ENCODE measurements at places on chromosomes 12 and 14.

- peak; percentile 28 for DNase-seq
Measured at GRCh38 chr12:79549531-79550271, 141.1 kb downstream of the PAWR start.

DNA sequence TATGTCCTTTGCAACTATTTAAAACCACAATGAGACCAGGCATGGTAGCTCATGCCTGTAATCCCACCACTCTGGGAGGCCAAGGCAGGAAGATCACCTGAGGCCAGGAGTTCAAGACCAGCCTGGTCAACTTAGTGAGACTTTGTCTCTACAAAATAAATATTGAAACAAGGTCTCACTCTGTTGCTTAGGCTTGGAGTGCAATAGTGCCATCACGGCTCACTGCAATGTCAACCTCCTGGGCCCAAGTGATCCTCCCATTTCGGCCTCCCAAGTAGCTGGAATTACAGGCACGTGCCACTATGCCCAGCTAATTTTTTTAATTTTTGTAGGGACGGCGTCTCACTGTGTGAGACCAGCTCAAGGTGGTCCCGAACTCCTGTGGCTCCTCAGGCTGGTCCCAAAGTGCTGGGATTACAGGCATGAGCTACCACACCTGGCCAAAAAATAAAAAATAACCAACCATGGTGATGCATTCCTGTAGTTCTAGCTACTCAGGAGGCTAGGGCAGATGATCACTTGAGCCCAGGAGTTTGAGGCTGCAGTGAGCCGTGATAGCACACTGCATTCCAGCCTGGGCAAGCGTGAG, 955 bp upstream of the FITM1 start:
- DNase-seq: no peak

DNA sequence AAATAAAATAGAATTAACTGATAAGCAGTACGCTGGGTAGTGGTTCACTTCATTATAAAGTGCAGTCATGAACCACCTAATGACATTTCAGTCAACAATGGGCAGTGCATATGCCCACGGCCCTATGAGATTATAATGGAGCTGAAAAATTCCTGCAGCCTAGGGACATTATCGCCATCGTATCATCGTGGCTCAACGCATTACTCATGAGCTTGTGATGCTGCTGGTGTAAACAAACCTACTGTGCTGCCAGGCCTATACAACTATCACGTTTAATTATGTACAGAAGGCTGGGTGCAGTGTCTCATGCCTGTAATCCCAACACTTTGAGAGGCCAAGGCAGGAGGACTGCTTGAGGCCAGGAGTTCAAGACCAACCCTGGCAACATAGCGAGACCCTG, 62.3 kb upstream of the TMEM263 start:
- no peak for DNase-seq

DNA sequence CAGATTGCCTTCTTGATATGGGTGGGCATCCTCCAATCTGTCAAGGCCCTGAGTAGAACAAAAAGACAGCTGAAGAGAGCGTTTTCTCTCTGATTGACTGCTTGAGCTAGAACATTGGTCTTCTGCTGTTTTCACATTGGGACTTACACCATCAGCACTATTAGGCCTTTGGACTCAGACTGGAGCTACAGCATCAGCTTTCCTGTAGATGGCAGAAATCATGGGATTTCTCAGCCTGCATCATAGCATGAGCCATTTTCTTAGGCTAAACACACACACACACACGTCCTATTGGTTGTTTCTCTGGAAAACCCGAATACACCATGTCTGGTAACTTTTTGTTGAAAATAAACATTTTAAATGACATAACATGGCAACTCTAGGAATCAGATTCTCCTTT, 15.8 kb upstream of the PPM1A start:
- DNase-seq: no peak

DNA sequence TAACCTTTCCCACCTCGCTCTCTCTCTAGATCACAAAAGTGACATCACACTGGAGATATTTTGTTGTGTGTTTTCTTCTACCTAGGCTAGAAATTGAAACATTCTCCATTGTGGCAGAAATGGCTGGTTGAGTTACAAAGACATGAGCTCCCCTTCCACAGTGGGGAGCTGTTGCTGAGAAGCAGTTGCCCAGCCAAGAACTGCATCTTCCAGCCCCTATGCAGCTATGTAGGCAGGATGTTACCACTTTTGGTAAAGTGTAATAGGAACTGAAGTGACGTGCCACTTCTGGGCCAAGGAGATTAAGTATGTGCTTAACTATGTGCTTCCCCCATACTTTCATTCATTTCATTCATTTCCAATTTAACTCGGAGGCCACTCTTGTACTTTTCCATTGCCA, 138.7 kb upstream of the E2F7 start:
- DNase-seq: no peak

- peak; percentile 32 for DNase-seq
Measured at GRCh38 chr12:86914721-86915120, 658.5 kb upstream of the MGAT4C start.

GRCh38 chr14:20675669-20676068, 8.7 kb upstream of the RNASE4 start:
- no peak for DNase-seq

DNA sequence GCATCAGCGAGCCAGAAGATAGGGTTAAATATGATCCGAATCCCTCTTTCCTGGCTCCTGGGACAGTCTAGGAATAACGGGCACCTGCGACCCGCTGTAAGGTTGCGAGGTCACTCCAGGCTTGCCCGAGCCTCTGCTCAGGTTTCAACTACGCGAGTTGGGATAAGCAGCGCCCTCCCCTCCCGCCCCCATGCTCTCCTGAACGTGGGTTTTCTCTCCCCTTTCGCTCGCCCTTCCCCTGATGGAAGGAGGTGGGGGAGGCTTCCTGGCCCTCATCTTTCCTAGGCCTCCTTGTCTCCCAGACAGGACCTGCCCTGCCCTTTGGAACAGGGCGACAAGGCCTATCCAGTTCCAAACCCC, 753 bp upstream of the ATP5MC2 start:
- no peak for DNase-seq

- no peak for DNase-seq
Measured at GRCh38 chr12:3202096-3202495, 124.9 kb downstream of the TSPAN9 start.

DNA sequence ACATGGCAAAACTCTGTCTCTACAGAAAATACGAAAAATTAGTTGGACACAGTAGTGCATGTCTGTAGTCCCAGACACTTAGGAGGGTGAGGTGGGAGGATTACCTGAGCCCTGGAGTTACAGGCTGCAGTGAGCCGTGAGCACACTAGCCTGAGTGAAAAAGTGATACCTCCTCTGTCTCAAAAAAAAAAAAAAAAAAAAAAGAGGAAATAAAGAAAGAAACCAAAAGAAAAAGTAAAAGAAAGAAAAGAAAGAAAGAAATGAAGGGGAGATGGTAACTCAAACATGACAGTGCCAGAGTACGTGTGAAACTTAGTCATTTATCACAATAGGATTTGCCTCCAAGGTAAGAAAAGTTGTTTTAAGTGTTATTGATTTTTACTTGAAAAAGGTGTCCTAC, 407.0 kb upstream of the MGAT4C start:
- no peak for DNase-seq

GRCh38 chr12:46124132-46124847, 133.9 kb upstream of the SCAF11 start:
- peak; percentile 58 for DNase-seq

GRCh38 chr12:104177663-104178501, 37.7 kb upstream of the TXNRD1 start:
- DNase-seq: peak; percentile 81

GRCh38 chr12:34303091-34303870, 281.0 kb downstream of the ALG10 start:
- DNase-seq: no peak

DNA sequence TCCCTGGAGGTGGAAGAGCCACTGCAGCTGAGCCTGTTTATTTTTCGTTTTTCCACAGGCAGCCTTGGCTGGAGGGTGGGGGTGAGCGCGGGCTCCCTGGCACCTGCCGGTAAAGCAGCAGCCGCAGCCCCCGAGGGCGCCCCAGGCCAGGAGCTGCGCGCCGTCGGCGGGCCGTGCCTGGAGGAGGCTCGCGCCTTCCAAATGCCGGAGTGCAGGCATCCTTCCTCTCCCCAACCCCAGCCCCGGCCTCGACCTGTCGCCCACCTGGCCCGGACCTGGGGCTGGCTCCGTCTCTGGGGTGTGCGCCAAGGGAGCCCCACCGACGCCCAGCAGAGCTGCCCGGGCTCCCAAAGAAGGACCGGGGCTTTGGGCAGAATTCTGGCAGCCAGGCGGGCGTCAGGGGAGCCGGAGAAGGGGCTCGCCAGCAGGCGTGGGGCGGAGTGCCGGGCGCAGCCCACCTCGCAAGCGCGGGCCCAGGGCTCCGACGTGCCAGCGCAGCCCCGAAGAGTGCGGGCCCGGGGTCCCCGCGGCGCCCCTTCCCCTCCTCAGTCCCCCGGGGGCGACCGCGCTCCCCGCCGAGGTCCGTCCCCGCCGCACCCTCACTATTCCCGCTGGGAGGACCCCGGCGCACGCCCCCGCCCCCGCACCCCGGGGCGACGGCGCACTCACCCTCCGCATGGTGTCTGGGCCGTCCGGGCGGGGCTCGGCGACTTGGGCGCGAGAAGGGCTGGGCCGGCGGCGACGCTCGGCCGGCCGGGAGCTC, 130.3 kb downstream of the NDUFA12 start:
- DNase-seq: peak; percentile 31

GRCh38 chr12:80752464-80752863, 35.8 kb downstream of the MYF5 start:
- no peak for DNase-seq

GRCh38 chr14:77125823-77126325, 15.7 kb downstream of the ZDHHC22 start:
- no peak for DNase-seq

DNA sequence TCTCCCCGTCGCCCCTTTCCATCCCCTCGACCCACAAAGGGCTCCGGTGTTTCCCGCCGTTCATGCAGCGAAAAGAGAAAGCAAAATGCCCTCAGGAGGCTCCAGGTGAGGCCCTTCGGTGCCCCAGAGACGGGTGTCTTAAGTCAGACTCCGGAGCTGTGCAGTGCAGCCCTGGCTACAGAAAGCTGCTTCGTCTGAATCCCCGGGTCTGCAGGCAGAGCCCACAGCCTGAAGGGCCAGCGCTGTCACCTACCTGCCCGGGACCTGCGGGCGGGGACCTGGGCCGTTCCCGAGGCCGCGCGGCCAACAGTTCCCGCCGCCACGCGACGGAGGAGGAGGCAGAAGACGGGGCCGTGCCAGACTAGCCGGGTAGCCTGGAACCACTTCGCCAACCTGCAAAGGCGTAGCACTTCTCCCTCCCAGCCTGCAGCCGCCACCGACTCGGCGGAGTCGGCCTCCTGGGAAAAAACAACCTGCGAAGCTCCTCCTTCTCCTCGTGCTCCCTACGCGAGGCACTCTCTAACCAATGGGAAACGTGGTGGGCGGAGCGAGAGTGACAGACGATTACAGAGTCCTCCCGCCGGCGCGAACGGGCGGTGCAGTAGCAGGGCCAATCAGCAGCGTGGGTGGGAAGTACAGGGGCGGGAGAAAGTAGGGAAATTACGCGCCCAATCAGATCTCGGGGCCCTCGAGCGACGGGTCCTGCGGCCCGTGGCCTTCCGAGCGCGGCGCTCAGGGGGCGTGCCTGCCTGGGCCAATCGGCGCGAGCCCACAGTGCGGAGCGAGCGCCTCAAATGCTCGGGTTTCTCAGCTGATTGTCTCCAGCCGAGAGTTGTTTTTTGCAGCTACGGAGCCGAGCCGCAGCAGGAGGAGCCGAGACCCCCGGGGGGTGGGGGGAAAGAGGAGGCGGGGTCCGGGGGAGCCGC, at the start of the genes GPR137C and TXNDC16:
GPR137C (plus strand) TSS at position 774 of the 926 bp plus-strand sequence. CDS start 312 bp downstream, outside the sequence.
TXNDC16 (minus strand) TSS at position 443 of the 926 bp plus-strand sequence. CDS start 8,948 bp downstream, outside the sequence.
- peak; percentile 100 for DNase-seq

DNA sequence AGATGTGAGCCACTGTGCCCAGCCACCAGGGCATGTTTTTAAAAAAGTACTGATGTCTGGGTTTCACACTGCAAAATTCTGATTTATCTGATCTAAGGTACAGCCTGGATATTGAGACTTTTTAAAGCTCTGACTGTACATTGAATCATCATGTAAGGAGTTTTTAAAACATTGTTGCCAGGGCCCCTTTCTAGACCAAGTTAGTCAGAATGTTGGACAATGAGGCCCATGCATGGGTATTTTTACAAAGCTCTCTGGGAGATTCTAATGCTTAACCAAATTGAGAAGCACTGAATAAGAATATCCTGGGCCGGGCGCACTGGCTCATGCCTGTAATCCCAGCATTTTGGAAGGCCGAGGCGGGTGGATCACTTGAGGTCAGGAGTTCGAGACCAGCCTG, 16.7 kb downstream of the TMEM19 start:
- no peak for DNase-seq

- peak; percentile 29 for DNase-seq
Measured at GRCh38 chr12:114399664-114400211, 6.2 kb downstream of the TBX5 start.

GRCh38 chr12:100672075-100672592, 98.7 kb downstream of the GAS2L3 start:
- no peak for DNase-seq

DNA sequence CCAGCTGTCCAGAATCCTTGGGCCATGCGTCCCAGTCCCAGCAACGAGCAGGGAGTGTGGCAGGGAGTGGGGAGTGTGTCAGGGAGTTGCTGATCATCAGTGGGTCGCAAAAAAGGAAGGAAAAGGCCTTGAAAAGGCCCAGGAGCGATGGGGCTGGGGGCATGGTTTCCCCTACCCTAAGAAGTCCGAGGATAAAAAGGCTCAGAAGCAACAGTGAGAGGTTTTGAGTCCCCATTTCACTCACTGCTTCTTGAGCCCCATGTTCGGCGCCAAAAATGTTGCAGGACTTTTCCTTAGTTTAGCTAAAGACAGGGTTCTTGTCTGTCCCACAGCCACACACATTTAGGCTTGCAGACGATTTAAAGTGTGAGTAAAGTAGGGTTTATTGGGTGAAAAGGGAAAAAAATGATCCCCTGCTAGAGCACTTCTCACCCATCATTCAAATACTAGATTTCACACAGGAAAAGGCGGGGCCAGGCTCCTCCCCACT, 189.5 kb downstream of the KCNC2 start:
- DNase-seq: no peak

GRCh38 chr12:68805592-68806120, 2.3 kb upstream of the MDM2 start:
- DNase-seq: no peak

DNA sequence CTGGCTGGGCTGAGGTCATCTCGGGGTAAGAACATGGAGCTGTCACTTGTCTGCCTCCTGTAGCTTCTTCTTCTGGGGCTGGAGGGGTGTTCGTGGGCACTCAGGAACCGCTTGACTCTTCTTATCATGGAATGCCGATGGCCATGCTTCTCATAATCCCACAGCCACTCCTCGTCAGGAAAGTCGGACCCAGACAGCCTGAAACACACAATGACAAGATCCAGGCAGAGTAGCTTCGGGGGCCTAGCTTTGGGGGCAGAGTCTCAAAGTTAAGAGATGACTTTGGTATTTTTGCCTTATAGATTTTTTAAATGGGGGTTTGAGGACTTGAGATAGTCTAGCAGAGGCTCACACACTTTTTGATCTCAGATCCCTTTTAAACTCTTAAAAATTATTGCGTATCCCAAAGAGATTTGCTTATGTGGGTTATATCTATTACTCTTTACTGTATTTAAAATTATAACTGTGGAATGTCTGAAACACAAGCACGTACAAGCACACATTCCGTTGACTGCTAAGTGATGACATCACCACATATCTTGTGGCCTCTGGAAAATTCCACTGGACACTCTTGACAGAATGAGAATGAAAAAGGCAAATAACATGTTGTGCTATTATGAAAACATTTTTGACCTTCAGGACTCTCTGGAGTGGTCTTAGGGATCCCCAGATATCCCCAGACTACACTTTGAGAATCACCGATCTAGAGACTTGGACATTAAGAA, 43.3 kb downstream of the BEST3 start:
- peak; percentile 85 for DNase-seq

GRCh38 chr12:2319737-2320506, 267.1 kb downstream of the CACNA1C start:
- no peak for DNase-seq

All from kidney tubule cell (primary cell).